A673 (cell line): ENCODE measurements at places on chromosomes 5 and 9.
A peak's percentile ranks its signal among the peaks of the same experiment; 100 is the strongest.

DNA sequence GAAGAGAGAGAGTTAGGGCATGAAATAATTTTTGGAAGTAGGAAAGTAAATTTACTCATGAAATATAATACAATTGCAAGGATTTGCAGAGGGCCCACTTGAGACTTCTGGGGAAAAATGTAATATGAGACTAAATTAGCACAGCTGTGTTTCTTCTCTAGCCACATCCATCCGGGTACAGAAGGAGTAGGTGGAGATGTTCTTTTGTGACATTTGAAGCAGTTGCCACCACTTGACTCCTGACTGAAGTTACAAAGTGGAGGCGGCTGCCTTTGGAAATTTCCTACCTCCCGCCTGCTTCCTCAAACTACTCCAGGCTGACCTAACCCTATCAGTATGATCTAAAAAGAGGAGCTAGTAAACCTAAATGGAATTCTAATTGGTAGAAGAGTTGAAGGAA lies 58.1 kb upstream of the SHISAL2B start:
- DNase-seq: peak; percentile 55

GRCh38 chr9:1216532-1216931 lies 166.4 kb downstream of the DMRT2 start:
- DNase-seq: no peak

GRCh38 chr5:168153876-168154270 lies 137.6 kb upstream of the WWC1 start:
- DNase-seq: no peak

DNA sequence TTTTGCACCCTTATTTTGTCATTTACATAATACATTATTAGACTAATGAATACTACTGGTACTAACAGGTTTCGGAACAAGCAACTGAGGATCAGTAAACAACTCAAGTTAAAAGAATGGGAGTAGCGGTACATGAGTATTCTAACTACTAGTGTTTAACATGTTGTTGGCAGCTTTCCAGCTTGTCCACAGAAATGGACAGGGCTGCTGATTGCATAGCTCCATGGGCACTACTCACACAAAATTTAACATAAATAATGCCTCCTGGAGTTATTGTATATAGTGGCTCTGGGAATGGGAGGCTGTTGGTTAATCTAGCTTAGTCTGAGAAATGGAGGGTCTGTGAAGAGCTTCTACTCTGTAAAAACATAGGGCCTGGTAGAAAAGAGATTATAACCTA lies 6.7 kb downstream of the NCBP1 start:
- DNase-seq: no peak

GRCh38 chr5:63613442-63613841 lies 348.8 kb downstream of the HTR1A start:
- no peak for DNase-seq

GRCh38 chr5:75681125-75681830 lies 36.0 kb downstream of the POC5 start:
- peak; percentile 62 for DNase-seq

- no peak for DNase-seq
These were observed 50.3 kb downstream of the RFX3 start for GRCh38 chr9:3475300-3476020.

DNA sequence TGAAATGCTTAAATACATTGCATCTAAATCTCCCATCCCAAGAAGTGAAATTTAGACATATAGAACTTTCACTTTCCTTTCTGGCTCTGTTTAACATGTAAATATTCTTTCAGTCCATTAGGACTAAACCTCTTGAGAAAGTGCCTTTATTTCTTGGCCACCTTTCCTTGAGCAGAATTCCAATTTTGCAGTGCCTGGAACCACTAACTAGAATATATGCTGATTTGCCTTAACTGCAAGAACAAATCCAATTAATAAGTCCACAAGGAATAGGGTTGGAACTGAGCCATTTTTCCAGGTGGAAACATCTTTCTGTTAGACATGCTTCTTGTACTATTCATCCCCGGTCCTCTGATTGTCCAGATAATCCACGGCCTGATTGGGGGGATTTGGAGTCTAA lies 478.0 kb downstream of the ENC1 start:
- DNase-seq: no peak

DNA sequence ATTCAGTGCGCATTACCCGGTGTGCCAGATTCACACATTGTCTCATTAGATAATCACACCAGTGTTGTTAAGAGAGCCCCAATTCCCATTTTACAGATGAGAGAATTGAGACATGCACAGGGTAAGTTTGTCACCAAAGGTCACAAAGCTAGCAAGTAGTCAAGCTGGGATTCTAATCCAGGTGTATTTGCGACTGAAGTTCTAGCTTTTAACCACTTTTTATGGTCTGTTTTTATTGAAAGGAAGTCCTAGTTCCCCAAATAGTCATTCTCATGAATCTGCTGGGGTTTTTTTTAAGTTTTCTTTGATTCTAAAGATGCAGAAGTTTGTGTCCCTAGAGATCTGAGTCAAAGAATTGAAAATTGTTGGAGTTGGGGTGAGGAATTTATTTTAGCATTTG lies 136.5 kb downstream of the DPYSL3 start:
- no peak for DNase-seq

GRCh38 chr5:76813982-76814562 lies 4.8 kb upstream of the F2RL1 start:
- DNase-seq: peak; percentile 76

- DNase-seq: no peak
These were observed 11.9 kb upstream of the SMC2 start for GRCh38 chr9:104082168-104082567.

DNA sequence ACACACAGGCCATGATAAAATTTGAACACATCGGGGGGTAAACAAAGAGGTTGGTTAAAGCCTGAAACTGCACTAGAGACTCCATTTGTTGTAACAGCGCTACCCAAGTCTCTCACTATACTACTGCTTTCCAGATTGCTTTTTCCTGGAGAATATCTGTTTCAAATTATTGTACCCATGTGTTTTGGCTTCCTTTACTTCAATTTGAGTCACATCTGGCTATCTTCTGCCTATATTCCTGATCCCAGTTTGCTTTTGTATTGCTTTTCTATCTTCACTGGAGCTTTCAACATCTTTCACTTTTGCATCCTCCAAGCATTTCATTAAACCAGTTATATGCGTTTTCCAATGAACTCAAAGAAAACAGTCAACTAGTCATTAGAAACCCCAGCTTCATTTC lies 404.7 kb downstream of the MLLT3 start:
- no peak for DNase-seq

DNA sequence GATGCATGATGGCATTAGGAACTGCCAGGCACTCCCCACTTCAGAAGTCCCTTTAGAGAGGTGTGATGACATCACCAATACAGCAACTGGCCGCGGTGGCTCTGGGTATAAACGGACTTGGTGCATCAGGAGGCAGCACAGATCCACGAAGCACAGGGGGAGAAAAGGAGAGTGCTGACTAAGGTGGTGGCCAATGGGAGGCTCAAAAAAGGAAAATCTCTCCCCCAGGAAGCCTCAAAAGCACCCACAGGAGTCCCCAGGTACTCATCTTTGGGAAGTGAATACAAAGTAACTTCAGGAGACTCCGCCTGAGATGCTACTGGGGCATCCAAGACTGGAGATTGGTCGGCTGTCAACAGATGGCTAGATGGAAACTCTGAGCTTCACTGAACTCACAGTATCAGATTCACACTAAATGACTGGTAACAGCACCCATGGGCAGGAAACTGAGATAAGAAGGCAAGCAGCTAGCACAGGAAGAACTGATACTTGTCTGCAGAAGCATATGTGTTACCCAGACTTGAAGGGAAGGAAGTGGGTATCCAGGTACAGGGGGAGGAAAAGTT lies 7.6 kb downstream of the TTC39B start:
- DNase-seq: no peak

- DNase-seq: no peak
These were observed 1094.9 kb upstream of the C9orf72 start for GRCh38 chr9:28668158-28668557.

DNA sequence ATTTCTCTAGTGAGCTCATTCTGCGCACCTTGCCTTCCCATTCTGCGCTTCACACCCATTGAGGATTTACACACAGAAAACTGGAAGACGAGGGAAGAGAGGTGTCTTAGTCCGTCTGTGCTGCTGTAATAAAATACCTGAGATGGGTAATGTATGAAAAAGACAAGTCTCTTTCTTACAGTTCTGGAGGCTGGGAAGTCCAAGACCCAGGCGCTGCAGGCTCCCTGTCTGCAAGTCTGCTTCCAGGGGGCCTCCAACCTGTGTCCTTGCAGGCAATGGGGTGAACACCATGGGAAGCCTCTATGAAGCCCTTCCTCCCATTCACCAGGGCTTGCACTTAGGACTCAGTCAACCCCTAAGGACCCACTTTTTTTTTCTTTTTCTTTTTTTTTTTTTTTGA lies 245.0 kb downstream of the AUH start:
- DNase-seq: no peak

- DNase-seq: no peak
These were observed 136.6 kb upstream of the RAPGEF1 start for GRCh38 chr9:131876486-131876885.

DNA sequence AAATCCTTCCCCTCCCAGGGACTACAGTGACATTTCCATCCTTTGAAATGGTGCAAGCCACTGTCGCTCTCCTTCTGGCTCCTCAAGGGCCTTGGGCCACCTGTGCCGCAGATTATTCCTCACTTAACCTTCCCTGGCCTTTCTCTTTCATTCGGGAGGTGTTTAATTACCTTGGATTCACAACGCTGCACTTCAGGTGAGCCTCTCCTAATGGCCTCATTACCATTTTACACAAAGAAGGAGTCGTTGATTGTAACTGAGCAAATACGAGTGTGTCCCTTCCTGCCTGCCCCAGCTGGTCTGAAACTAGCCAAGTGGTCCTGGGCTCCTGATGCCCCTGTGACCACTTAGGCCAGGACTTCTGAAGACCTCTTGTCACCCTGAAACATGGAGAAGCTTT lies 205.0 kb downstream of the CRB2 start:
- no peak for DNase-seq

DNA sequence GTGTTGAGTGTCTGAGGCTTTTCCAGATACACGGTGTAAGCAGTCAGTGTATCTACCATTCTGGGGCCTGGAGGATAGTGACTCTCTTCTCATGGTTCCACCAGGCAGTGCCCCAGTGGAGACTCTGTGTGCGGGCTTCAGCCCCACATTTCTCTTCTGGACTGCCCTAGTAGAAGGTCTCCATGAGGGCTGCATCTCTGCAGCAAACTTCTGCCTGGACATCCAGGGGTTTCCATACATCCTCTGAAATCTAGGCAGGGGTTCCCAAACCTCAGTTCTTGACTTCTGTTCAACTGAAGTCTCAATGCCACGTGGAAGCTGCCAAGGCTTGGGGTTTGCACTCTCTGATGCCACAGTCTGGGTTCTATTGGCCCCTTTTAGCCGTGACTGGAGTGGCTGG lies 256.6 kb upstream of the ITGA1 start:
- no peak for DNase-seq

- DNase-seq: no peak
These were observed 489.0 kb downstream of the NTRK2 start for GRCh38 chr9:85158512-85158911.

- no peak for DNase-seq
These were observed 219.9 kb downstream of the MLLT3 start for GRCh38 chr9:20402273-20402875.

DNA sequence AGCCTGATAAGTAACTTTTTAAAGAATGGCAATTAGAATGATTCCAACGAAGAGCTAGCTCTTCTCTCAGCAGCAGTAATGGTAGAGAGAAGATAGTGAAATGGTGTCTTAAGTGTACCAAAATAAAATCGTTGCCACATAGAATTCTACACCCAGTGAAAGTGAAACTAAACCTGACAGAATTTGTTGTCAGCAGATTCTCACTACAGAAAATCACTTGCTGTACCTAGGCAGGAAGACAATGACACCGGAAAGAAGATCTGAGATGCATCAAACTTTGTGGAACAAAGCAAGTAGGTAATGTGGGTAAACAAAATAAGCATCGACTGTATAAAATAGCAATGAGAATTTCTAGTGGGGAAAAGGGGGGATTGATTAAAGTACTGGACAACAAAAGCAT lies 20.7 kb upstream of the EBF1 start:
- no peak for DNase-seq

GRCh38 chr5:17928581-17928981 lies 294.3 kb downstream of the TAF11L14 start:
- DNase-seq: no peak

DNA sequence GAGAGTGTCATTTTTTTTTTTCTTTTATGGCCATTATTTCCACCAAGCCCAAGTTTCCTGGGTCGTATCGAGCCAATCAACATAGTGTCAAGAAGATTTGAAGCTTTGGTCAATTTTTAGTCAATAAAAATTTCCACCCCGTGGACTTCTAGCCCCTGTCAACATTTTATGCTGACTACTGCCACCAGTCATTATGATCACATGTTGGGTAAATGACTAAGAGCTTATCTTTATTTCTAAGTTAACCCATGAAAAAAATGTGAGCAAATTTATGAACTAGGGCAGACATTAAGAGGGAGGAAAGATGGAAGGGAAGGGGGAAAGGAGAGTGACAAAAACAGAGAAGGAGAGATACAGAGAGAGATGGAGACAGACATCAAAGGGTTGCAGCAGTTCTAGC lies 143.5 kb upstream of the ALDH1B1 start:
- DNase-seq: no peak

DNA sequence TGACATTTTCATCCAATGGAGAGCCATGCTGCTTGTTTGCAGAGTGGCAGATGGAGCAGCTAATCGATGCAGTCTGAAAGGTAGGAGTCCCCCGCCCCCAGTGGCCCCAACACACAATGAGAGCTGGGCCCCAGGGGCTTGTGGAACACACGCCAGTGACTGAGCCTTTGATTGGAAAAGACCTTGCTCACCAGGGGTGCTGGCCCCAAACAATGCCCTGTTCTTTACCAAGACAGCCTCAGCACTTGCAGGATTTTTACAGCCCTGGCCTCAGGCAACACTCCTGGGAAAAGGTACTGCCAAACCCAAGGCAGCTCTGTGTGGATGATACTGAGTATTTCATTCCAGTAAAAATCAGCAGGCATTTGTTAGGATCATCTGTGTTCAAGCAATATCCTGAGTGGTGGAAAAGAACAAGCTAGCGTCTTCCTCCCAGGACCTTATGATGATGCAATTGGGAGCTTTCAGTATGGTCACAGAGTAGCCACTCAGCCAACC lies 276.8 kb upstream of the CLINT1 start:
- no peak for DNase-seq

- no peak for DNase-seq
These were observed 30.8 kb downstream of the TJP2 start for GRCh38 chr9:69204849-69205248.

- DNase-seq: peak; percentile 41
These were observed 116.5 kb downstream of the SLC1A3 start for GRCh38 chr5:36722900-36723299.
